Uterus (tissue), 4 donors: ENCODE measurements at places on chromosomes 5 and 9. TPM values are rescaled to one million over a fixed set of nuclear protein-coding genes. Genes with fewer than 3 reads are reported as not detected.

- DNase-seq: no peak
Measured at GRCh38 chr5:108521841-108522506, 140.1 kb upstream of the FBXL17 start.

- no peak for DNase-seq
Measured at GRCh38 chr9:112551641-112552040, 65.0 kb downstream of the KIAA1958 start.

GRCh38 chr5:82523633-82524032, 245.5 kb upstream of the RPS23 start:
- no peak for DNase-seq

GRCh38 chr5:174325961-174326360, 280.5 kb downstream of the NSG2 start:
- no peak for DNase-seq

DNA sequence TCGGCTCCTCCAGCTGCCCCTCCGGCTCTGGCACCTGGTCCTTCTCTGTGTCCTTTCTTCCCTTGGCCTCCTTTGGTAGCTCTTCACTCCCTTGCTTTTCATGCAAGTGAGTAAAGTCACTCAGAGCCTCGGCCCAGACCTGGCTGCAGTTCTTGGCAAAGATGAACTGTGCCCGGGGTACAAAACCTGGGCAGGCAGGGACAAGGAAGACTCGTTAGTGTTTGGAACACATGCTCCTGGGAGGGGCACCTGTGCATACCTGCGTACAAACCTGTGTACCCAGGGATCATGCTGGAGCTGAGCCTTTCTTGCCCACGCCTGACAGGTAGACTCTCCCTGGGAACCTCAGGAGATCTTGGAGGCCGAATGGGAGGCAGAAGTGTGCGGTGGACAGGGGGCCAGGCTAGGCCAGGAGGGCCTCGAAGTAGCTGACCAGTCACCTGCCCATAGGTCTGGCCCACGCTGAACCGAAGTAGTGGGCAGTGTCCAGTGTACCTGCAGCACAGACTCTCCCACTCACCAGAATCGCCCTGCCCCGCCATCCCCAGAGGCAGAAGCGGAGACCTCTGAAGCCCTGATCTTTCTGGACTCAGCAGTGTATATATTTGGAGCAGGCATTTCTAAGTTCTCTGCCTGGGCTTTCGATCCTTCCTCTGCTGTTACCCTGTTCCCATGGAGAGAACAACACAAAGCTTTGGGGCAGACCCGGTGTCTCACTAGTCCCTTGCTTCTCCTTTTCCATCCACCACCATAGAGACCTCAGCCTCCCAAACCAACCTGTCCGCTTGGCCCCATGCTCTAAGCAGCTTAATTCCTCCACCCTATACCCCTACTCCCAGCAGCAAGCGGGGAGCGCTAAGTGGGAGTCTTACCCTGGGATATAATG, 41.9 kb upstream of the TESK1 start:
- DNase-seq: no peak

GRCh38 chr9:91159664-91160121, 202.0 kb downstream of the AUH start:
- no peak for DNase-seq

GRCh38 chr9:5364294-5365024, 24.8 kb upstream of the RLN1 start:
- DNase-seq: no peak

GRCh38 chr5:32812399-32812798, 101.3 kb downstream of the NPR3 start:
- no peak for DNase-seq

GRCh38 chr9:70874451-70874850, 247.0 kb downstream of the TRPM3 start:
- DNase-seq: no peak

DNA sequence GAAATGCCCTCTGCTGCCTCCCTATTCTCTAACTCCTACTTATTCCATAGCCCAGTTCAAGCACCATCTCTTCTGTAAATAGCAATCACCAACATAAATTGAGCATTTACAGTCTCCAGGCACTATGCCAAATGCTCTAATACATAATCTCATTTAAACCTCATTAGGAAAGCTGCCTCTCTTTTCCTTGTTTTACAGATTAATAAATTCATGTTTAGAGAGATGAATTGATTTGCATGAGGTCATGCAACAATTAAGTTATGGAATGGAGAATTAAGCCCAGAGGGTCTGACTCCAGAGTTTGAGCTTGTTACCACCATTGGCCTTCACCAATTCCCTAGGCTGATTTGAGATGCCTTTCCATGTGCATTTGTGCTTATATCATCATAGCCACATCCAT, 23.4 kb upstream of the RFX3 start:
- no peak for DNase-seq

DNA sequence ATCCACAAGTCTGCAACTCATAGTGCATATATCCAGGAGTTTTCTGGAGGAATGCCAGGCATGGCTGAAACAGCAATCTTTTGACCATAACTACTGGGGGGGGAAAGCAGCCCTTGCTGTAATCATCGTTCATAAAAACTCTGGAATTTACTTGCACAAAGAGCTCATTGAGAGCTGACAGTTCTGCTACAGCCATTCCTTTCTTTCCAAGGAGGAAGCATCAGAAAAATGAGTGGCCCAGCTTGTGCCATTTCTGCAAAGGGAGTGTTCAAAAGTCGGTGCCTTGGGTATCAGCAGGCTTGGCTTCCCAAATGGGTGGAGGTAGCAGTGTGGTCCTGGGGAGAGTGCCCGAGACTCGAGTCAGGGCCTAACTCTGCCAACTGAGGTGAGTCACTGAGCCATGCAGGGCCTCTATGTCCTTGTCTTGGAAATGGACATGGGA, 101.5 kb downstream of the GCNT1 start:
- DNase-seq: no peak

- DNase-seq: no peak
Measured at GRCh38 chr5:126443374-126443851, 20.2 kb downstream of the GRAMD2B start.

The PNPLA7 gene
- total RNA-seq: 25.7 TPM

The PCDHGC5 gene
- total RNA-seq: 3.3 TPM

The FCN2 gene
- not detected for total RNA-seq

The TMEM174 gene
- total RNA-seq: not detected
